Glomerular endothelial cell (primary cell): ENCODE measurements at places on chromosomes 16 and 17.

DNA sequence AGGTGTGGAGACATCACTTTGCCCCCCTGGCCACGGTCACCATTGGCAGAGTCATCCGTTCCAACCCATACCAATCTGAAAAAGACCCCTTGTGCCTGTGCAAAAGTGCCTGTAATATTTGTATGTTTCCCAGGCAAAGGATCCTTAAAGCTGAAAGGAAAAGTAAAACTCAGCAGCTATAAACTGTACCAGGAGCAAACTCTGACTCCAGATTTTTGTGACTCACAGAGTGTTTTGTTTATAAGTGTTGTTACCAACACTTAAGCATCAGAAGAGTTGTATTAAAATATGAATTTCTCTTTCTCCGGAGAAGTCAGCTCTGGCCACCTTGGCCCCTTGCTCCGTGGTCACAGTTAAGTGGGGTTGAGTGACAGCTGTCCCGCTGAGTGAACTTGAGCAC, 75.9 kb downstream of the IRX6 start:
- DNase-seq: no peak

- DNase-seq: no peak
Observed at GRCh38 chr17:36500745-36501225, 14.3 kb downstream of the ZNHIT3 start.

DNA sequence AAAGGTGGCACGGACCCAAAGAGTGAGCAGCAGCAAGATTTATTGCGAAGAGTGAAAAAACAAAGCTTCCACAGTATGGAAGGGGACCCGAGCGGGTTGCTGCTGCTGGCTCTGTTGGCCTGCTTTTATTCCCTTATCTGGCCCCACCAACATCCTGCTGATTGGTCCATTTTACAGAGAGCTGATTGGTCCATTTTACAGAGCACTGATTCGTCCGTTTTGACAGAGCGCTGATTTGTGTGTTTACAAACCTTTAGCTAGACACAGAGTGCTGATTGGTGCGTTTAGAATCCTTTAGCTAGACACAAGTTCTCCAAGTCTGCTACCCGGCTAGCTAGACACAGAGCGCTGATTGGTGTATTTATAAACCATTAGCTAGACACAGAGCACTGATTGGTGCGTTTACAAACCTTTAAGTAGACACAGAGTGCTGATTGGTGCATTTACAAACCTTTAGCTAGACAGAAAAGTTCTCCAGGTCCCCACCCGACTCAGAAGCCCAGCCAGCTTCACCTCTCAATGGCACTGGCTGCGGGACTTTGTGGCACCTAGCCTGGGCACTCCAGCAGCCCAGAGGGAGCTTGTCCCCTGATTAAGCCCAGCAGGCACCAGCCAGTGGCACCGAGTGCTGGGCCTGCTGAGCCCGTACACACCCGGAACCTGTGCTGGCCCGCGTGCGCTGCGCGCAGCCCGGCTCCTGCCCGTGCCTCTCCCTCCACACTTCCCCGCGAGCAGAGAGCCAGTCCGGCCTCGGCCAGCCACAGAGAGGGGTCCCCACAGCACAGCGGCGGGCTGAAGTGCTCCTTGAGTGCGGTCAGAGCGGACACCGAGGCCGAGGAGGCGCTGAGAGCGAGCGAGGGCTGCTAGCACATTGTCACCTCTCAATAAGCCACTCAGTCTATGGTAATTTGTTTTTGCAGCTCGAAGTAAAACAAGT, 15.1 kb downstream of the IGSF6 start:
- no peak for DNase-seq

DNA sequence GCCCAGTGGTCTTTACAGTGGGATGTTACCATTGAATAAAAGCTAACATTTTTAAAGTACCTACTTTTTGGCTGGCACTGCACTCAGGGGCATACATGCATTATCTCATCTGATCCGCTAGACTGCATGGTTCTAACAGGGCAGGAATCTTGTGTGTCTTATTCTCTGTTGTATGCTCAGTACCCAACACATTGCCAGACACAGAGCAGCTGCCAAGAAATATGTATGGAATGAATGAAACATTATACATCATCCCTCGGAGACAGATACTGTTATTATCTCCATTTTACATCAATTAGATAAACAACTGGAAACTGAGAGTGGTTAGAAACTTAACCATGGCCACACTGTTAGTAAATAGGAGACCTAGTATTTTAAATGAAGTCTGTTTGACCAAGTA, 74.1 kb upstream of the CDH11 start:
- no peak for DNase-seq

- DNase-seq: no peak
Observed at GRCh38 chr17:7835814-7836595, 2.0 kb downstream of the KDM6B start.

- no peak for DNase-seq
Observed at GRCh38 chr17:6135236-6135635, 65.1 kb downstream of the WSCD1 start.

DNA sequence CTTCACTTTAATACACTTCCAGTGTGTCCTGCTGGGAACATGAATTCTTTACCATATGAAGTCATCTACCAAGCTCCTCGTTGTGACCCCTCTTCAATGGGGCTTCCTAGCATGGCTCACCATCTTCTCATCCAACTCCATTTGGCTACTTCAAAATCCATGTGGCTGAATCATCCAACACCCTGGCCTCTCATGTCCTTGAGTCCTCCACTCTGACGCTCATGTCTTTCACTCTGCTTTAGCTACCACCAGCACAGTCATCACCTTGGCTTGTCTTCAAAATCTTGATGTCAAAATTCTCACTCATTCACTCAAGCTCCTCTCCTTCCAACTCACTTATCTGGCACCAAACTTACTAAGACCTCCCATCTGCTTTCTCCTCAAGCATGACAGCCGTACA, 35.8 kb downstream of the AMFR start:
- DNase-seq: no peak

- no peak for DNase-seq
Observed at GRCh38 chr16:11354733-11355574, 9.7 kb downstream of the RMI2 start.

DNA sequence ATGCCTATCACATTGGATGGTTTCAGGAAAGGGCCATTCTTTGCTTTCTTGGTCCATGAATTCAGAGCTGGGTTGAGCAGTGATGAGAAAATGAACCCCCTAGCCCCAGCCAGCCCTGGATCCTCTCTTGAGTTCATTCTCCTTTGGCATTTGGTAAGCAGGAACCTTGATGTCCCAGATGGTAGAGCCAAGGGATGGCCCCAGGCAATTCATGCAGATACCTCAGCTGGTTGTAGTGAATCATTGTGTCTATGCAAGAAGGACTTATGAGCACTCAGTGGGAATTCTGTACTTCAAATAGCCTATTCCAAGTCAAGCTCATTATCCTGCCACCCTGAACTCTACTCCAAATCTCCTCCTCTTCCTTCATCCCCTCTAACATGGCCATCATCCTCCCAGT, 412.7 kb downstream of the UTP18 start:
- no peak for DNase-seq

DNA sequence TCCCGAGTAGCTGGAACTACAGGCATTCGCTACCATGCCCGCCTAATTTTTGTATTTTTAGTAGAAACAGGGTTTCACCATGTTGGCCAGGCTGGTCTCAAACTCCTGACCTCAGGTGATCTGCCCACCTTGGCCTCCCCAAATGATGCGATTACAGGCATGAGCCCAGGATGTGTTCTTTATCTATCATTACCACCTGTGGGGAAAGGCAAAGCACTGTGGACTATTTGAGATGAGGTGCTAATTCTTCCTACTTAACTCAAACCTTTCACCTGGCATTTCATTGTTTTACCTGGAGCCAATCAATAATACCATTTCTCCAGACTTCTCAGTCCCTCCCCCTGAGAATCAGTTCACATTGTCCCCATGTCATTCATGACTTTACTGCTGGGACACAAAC, 20.4 kb upstream of the PPM1D start:
- no peak for DNase-seq

DNA sequence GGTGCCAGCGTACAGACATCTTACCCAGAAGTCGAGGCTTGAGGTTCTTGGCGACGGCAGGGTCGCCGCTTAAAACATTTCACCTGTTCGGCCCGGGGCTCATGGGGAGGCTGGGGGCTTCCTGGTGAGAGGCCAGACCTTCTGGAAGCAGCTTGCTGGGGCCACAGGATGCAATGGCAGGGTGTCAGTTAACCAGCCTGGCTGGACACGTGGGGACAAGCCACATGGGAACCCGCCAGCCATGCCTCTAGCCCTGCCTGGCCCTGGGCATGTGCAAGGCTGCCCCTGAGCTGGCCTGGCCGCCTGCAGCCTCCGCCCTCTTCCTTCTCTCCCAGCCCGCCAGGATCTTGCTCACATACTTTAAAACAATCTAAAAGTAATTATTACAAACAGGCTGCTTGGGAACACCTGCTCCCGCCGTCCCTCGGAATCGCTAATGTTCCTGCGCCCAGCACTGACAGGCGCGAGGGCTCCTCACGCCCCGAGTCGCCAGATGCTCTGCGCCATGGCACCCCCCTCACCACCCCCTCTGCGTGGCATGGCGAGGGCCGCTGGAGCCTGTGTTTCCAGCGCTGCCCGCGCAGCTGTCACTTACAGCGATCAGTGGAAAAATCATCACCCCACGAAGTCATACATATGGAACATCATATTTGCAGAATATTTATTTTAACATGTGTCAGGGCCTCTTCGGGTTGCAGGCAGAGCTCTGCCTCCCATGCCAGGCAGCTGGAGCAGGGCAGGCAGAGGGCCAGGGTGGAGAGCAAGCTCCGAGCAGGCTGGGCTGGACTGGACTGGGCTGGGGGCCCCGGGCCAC, 188.7 kb upstream of the GSE1 start:
- no peak for DNase-seq

DNA sequence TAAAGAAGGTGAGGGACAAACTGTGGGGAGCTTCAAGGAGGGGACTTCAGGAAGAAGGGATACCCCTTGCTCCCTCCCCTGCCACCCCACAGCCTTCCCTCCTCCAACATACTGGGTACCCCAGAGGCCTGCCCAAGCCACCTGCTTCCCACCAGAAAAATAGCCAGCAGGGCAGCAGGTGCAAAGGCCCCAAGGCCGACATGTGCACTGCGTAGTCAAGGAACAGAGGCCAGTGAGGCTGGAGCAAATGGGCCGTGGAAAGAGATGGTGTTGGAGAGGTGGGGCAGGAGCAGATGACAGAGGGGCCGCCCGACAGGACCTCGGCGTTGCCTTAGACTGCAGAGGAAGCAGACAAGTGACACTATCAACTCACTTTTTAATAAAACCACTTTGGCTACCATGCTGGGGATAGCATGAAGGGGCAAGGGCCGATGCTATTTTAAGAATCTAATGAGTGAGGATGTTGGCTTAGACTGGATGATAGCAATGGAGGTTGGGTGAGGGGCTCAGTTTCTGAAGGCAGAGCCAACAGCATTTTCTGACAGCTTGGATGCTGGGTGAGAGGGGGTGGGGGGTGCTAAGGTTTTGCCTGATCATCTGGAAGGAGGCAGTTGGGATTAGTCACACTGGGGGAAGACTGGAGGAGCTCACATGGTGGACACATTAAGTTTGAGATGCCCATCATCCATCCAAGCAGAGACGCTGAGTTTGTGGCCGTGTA, 72.8 kb upstream of the TOB1 start:
- no peak for DNase-seq

DNA sequence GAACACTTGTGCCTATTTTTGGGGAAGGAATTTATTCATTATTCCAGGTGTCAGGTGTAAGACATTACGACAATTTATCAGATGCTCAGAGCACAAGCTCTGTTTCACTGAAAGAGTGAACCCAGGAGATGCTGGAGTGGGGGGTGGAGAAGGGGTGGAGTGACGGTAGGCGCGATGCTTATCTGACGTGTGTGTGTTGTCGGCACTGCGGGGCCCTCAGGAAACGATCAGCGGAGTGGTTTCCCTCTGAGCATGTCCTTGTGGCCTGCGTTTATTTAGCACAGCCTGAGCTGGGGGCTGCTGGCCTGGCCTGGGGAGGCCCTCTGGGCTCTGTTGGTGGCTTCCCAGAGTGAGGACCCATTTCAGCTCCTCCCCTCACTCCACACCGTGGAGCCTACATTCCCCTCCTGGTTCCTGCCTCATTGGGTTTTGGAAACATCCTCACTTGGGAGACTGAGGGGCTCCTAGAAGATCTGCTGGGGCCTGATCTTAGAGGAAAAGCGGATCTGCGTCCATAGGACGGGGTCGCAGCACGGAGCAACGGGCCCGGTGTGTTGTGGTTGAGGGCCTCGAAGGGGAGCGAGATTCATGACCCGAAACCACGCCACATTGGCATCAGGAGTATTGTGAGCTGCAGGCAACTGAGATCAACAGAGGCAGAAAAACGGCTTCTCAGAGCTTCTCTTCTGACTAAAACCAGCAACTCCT, 19.0 kb upstream of the GNG13 start:
- DNase-seq: no peak

DNA sequence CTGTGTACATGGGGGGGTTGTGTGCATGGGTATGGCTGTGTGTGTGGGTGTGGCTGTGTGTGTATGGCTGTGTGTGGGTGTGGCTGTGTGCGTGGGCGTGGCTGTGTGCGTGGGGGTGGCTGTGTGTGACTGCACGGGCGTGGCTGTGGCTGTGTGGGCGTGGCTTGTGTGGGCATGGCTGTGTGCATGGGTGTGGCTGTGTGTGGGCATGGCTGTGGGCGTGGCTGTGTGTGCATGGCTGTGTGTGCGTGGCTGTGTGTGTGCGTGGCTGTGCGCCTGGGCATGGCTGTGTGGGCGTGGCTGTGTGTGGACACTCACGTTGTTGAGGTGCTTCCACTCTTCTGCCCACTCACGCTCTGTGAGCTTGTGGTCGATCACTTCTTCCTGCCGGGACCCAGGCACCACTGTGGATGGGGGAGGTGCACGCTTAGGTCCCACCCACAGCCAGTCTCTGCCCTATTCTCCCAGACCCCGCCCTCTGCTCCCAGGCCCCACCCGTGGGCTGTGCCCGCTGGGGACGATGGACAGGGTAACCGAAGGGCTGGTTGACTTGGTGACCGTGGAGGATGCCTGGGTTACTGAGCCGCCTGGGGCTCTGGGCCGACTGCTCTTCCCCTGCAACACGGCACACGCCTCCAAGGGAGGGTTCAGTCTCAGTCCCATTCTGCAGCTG, 16.0 kb upstream of the PABPN1L start:
- DNase-seq: no peak

- DNase-seq: no peak
Observed at GRCh38 chr16:30121741-30122571, 1.1 kb downstream of the MAPK3 start.

- no peak for DNase-seq
Observed at GRCh38 chr17:69898601-69899000, 176.4 kb upstream of the KCNJ16 start.

DNA sequence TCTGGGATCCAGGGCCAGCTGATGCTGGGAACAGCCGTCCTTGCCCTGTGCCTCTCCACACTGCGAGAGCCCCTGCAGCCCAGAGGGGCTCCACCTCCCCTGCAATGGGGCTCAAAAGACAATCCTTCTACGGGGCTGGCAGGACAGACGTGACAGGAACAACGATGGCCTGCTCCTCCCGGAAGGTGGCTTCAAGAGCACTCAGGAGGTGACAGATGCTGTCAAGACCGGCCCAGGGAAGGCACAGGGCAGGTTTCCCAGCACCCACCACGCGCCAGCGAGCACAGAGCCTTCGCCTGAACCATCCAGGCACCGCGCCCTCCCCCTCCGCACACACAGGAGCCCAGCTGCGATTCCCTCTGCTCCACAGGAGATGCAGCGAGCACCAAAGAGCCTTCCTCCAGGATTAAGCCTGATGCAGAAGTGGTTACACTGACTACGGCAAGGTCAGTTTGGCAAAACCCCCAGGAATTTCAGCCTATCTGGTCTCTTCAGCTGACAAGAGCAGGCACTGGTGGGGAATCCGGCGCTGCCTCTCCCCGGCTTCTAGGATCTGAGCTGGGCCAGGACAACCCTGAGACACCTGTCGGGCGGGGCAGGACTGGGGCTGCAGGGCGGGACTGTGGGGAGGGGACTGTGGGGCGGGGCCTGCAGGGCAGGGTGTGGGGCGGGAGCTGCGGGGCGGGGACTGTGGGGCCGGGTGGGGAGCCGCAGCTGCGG, 103.4 kb downstream of the ZNF778 start:
- no peak for DNase-seq
